Amygdala (tissue), 56 donors: ENCODE measurements at places on chromosomes 1 and 21.

DNA sequence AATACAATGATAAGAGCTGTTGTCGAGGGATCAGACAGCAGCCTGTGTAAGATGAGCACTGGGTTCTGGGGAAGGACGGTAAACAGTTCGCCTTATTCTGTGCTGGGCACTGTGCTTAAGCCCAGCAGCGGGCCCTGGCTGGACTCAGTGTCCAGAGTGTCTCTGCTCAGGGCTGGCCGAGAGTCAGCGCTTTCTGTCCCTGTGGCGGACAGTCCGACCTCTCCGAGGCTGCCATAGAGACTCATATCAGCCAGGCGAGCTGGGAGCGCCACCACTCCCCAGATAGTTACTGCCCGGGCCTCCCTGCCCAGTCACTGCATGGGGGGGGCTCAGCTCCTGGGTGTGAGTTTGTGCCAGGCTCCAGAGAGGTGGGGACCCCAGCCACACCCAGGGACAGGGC, 14.7 kb upstream of the NPHP4 start:
- no peak for DNase-seq

DNA sequence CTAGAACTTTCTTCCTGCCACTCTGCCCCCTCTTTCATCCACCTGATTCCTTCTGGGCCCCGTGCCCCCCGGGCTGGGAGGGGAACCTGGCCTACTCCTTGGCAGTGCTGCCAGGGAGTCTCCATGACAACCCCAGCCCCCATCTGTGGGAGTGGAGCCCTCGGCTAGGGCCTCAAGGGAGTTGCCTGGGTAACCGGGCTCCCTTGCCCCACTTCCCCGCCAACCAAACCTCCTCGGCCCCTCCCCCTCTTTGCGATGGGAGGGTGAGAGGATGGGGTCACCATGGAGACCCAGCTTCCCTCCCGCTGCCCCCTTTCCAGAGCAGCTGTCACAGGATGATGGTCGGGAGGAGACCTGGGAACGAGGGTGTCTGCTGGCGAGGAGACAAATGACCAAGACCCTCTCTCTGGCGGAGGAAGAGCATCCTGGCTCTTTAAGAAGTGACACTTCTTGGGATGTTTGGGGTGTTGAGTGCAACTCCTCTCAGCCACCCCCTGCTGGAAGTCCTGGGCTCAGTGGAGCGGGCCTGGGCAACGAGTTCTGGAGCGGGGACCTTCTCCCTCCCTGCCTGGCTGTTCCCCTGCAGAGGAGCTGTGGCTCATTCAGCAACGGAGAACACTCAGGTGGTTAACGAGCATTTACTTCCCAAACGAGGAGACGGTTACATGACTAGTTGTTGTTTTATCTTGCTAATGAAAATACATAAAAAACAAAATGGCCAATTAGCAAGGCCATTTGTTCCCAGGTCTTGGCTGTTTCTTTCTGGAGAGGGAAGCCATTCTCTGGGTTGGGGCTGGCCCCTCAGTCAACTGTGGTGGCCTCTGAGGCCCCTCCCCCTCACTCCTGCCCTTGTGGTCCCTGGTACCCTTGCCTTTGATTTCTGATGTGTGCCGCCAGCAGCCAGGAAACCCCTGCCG, 82.8 kb downstream of the UBIAD1 start:
- DNase-seq, result peak; percentile 83

GRCh38 chr21:36934864-36935420, 31.5 kb downstream of the HLCS start:
- no peak for DNase-seq

- DNase-seq, result no peak
Observed at GRCh38 chr1:232459826-232460225, 170.1 kb downstream of the SIPA1L2 start.

- DNase-seq, result no peak
Observed at GRCh38 chr1:3868464-3869006, 11.3 kb downstream of the DFFB start.

- DNase-seq, result no peak
Observed at GRCh38 chr1:163275222-163275621, 46.5 kb upstream of the NUF2 start.

DNA sequence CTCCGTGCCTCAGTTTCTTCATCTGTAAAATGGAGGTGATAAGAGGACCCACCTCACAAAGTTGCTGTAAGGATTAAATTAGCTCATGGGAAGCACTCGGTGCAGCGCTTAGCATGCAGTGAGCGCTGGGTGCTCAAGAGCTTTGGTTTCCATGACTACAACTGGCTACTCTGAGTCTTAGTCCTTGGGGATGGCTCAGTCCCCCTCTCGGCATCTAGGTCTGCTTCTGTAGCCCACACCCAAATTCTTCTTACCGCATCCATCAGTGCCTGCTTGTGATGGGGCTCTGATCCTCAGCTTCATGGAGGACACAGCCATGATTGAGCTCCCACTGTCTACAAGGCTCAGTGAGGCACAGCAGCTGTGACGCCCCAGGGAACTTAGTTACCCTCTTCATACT, 159.0 kb downstream of the ACTL8 start:
- no peak for DNase-seq

DNA sequence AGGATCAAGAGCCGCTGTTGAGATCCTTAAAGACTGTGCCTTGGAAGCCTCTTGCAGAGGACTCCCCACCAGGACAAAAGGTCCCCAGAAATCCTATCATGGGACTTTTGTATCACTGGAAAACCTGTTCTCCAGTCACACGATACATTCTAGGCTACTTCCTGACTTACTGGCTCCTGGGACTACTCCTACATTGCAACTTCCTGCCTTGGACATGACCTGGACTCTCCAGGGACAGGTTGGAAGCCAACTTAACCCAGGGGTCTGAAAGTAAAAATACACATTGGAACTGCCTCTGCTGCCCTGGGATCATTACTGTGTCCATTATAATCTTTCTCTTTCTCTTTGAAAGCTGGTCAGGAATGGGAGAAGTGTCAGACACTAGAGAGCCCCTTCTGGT, 9.9 kb downstream of the PIGV start:
- no peak for DNase-seq

- no peak for DNase-seq
Observed at GRCh38 chr21:36759348-36760083, 60.6 kb downstream of the SIM2 start.

DNA sequence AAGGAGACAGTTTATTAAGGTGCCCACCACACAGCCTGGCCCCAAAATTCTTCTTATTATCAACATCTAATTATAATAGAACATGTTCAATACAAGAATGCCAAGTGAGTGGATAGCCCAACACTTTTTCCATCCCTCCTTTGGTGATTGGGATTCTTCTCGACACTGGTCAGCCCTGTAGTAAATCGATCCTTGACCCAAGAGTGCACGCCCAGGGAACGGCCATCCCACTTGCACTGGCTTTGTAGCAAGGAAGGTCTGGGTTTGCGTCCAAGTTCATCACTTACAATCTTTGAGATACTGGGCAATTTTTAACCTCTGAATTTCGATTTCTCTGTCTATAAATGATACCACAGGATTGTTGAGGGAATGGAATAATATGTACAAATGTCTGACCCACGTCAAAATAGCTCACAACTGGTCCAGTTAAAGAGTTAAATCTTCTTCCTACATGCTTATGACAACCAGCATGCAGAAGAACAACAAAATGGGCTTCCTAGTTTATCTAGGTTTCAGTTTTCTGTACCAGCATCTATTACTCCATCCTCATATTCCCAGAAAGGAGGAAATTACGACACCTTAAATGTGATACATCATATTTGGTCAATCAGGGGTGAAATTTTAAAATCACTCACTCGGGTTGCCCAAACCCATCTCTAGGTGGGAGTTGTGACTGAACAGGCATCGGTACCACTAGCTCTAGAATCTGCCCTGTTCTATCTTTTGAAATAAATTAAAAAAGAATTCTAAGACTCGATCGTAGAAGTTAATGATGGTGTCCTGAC, 161.8 kb downstream of the CLIC6 start:
- no peak for DNase-seq
